ENCODE measurements at places on chromosomes 7 and 10.

GRCh38 chr7:105580022-105580740 lies 1.1 kb downstream of the EFCAB10 start:
- DNase-seq, result no peak

GRCh38 chr10:7035126-7035761 lies 375.6 kb downstream of the SFMBT2 start:
- DNase-seq, result peak; percentile 35

DNA sequence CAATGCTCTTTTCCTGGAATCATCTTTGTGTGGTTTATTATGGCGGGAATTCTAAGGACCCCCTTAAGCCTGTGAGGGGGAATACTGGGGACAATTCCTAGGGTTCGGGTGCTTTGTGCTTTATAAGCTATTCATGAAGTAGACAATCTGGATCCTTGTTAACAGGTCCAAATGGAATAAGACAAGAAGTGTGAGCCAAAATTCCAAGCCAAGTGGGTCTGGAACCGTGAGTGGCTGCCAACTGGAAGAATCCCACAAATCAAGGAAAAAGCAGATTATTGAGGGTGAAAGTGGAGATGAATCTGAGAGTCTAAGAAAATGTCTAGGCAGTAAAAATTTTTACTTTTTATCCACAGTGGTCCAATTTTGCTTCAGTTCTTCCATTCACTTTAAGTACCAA lies 136.8 kb downstream of the MDFIC start:
- no peak for DNase-seq

- no peak for DNase-seq
Observed at GRCh38 chr7:30460246-30460633, 18.3 kb downstream of the NOD1 start.

- DNase-seq, result no peak
Observed at GRCh38 chr7:31958226-31958625, 112.0 kb downstream of the PDE1C start.

- DNase-seq, result no peak
Observed at GRCh38 chr10:46297406-46298204, 10.8 kb downstream of the ANTXRL start.

- no peak for DNase-seq
Observed at GRCh38 chr10:106158241-106158640, 1006.3 kb downstream of the SORCS1 start.

DNA sequence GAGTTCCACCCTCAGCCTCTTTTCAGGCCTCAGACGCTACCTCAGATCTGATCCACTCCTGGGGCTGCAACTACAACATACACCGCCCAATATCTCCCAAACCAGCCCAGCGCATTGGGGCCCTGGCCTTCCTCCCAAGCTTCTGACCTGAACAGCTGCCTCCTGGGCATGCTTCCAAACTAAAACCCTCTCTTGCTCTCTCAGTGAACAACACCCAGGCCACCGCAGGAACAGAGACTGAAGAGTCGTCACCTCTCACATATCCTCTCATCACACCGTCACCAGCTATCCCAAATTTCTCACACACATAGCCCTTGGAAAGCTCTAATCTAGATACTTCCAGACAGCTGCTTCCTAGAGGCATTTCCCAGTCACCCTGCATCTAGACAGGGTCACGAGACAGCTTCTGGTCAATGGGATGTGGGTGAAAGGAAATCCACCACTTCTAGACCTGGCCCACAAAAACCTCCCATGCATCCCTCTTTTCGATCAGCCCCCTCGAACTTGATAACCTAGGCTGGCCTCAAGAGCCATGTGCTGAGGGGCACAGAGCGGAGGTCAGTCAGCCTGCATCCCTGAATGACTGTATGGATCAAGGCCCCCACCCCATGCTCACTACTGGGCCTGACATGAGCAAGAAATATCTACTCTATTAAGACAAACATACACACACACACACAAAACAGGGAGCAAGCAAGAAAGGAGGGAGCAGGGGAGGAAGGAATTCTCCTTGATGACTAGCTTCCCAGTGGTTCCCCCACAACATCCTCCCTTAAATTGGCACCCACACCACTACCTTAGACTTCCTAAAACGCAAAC lies 1.8 kb downstream of the PARP12 start:
- DNase-seq, result no peak

GRCh38 chr7:91344911-91345310 lies 80.7 kb downstream of the FZD1 start:
- DNase-seq, result no peak

DNA sequence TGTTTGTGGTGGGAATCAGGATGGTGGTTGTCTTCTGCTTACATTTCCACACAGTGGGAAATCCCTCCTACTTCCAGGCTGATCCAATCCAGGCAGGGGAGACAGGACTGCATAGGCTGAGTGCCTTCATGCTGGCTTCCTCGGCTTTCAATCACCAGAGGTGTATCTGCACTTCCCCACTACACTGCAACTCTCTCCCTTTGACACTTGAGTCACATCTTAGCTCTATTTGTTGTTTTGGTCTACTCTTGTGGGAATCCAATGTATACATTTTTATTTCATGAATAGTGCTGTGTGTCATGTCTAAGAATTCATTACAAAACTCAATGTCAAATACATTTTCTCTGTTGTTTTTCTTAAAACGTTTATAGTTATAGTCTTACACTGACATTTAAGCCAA lies 735.6 kb downstream of the XPNPEP1 start:
- DNase-seq, result no peak

DNA sequence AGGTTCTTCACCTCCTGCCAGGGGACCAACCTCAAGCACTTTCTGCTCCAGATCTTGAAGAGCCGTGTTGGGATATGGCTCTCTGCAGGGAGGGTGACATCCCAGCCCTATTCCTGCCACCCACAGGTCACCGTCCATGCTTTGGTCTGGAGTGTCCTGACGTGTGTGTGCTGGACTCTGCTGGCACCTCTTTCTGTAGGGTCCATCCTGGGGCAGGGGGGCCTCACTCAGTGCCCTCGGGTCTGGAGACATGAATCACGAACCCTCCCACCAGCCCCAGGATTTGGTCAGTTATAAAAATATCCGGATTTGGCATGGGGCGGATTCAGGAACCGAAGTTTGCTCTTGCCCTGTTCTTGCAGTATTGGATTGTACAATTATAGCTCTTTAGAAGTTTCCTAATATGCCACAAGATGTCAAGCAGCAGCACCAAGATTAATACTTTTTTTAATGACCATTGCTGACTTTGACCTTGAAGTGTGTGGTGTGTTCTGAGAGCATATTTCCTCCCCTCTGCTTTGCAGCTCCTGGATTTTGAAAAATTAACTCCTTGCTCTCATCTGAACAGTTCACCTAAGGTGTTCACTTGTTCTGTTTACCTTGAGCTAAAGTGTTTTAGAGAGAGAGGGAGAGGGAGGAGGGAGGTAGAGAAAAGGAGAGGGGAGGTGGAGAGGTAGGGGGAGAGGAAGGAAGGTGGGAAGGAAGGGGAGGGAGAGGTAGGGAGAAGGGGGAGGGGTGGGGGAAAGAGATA lies 95.4 kb upstream of the SHH start:
- no peak for DNase-seq
